ENCODE measurements at places on chromosomes 12 and 14.

GRCh38 chr14:88613552-88614010 is 50.7 kb downstream of the ZC3H14 start:
- no peak for DNase-seq

DNA sequence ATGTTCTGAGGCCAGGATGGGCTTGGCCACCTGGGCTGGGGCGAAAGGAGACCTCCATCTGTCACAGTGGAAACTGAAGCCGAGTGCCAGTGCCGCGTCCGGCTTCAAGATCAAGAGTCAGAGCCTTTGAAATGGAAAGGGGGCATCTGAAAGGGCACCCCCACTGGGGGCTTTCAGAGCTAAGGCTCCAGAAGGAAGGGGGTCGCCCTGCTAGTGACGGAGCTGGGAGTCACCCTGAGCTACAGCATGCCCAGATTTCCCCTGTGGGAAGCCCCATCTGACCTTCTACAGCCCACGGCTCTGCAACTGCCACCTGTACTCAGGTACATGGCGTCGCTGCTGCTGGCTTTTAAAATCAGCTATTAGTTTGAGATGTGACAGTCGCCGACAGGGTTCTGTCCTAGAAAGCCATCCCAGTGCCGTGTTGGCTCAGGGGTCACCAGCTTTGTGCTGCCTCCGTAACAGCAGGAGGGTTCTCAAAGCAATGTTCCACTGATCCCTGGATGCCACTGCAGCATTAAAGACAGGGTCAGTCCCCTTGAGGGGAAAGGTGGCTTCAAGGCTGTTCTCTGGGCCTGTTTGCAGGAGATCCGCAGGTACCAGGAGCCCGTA is 31.5 kb downstream of the CCNK start:
- DNase-seq = no peak

DNA sequence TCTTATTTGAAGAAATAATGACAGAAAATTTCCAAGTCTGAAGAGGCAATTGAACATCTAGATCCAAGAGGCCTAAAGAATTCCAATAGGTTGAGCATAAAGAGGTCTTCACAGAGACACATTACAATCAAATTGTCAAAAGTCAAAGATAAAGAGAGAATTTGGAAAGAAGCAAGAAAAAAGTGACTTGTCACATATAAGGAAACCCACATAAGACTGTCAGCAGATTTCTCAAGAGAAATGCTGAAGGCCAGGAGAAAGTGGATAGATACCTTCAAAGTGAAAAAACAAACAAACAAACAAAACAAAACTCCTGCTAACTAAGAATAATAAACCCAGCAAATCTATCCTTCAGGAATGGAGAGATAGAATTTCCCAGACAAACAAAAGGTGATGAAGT is 118.1 kb upstream of the LGR5 start:
- DNase-seq = no peak

DNA sequence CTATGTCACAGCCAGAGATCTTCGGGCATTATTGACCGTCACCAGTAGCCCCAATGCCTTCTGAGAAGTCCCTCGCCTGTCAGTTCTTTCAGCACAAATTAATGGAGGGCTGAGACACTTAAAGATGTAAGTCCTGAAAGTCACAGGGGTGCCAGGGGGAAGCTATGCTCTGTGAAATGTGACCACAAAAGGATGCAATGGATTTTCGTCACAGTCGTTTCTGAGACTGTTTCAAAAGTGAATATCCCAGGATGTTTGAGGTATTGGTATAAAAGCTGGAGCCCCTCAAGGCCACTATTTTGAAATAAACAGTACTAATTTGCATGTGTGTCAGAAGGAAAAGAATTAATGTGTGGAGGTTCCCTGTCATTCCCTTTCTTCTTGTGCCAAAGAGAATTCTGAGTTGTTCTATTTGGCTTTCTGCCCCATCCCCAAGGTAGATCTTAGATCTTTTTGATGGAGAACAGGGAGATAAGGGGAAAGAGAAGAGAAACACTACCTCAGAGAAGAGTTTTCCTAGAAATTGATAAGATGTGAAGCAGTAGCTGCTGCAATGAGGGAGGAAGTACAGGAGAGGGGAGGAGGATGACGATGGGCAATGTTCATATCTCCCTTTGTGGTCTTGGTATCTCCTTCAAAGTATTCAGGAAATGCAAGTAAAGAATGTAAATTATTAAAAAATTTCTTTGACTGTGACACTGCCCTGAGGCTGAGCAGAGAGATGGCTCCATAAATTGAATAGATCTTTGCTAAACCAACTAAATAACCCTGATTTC is 101.8 kb upstream of the NAP1L1 start:
- DNase-seq = no peak

DNA sequence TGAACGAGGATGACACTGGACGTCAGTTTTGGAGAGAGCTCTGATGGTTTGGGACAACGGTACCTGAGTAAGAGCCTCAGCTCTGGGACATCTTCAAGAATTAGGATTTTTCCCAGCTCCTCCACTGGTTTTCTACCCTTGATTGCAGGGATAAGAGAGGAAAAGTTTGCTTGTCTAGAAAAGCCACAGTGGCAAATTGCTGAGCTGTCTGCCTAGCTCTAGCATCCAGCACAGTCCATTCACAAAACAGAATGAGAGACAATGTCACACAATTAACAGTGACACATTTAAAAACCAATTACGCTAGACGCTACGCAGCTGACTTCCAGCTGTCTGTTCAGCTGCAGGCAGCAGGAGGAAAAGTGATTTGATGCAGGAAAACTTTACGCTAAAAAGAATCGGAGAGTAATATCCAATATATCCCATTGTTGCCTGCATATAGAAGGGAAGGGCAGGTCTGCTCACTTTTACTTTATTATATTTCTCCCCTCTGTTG is 168.1 kb upstream of the PRICKLE1 start:
- DNase-seq = no peak

Data from NCI-H2171 (cell line).